Common myeloid progenitor, CD34-positive (primary cell): ENCODE measurements at places on chromosomes 5 and 9.

DNA sequence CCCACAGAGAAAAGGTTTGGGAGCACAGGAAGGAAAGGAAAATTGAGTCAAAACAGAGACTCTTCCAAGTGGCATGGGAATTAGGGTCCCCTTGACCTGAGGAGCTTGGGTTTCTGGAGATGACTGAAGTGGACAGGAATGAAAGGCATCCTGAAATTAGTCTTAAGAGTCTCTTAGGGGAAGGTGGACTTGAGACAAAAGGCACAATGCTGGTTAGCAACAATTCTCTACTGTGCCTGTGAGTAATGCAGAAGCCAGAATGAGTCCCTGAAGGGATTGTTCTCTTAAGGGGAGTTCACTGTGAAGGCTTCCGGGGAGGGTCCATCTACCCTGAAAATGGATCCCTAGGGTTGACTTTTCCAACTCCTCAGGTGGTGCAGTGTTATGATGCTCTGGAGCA is 58.4 kb upstream of the FOXE1 start:
- peaks cover 11% of the 10 kb centered on the region for H3K27me3 ChIP-seq
- no peak for DNase-seq
- no peak overlapping the region for H3K27ac ChIP-seq
- H3K4me3 ChIP-seq, result no peak overlapping the region

GRCh38 chr5:69525490-69525889 is 32.9 kb downstream of the OCLN start:
- no peak overlapping the region for H3K27ac ChIP-seq
- DNase-seq, result no peak
- H3K27me3 ChIP-seq, result no peaks in the 10 kb centered on the region
- no peaks in the 10 kb centered on the region for H3K36me3 ChIP-seq
- no peak overlapping the region for H3K4me3 ChIP-seq

DNA sequence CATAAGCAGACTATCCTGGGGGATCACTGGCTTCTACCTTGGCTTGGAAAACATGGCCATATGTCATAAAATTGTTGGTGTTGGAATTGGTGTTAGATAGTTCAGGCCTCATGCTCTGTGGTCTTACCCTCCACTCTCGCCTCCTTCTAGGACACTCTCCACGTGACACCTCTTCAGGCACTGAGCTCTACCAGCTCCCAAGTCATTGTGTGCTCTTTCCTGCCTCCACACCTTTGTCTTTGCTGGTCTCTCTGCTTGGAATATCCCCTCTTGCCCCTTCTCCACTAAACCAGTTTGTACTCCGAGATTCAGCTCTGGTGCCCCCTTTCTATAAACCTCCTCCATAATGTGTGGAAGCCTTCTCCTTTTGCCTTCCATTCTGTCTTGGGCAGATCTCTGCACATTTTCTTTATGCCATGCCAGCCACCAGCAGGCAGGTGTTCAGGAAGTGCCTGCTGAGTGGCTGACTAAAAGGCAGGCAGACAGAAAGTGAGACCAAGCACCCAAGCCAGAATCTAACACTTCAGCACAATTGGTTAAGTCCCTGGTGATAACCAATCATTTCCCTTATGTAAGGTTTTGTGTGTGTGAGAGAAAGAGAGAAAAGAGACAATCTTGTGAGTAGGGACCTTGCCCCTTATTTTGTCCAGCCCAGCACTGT is 37.7 kb downstream of the SAR1B start:
- H3K4me1 ChIP-seq, result peaks cover 5% of the 10 kb centered on the region
- no peak overlapping the region for H3K4me3 ChIP-seq
- H3K27me3 ChIP-seq, result no peaks in the 10 kb centered on the region
- H3K36me3 ChIP-seq, result no peaks in the 10 kb centered on the region
- peak; percentile 15 for DNase-seq

GRCh38 chr9:115211413-115212124 is 93.6 kb upstream of the TNC start:
- DNase-seq, result no peak
- H3K4me1 ChIP-seq, result no peaks in the 10 kb centered on the region
- H3K27ac ChIP-seq, result no peak overlapping the region
- H3K4me3 ChIP-seq, result no peak overlapping the region
- H3K27me3 ChIP-seq, result no peaks in the 10 kb centered on the region

GRCh38 chr5:135341696-135342550 is 57.1 kb downstream of the MACROH2A1 start:
- no peaks in the 10 kb centered on the region for H3K27me3 ChIP-seq
- peak overlapping the region; percentile 35 for H3K27ac ChIP-seq
- H3K4me1 ChIP-seq, result no peaks in the 10 kb centered on the region
- H3K4me3 ChIP-seq, result no peak overlapping the region
- DNase-seq, result no peak

DNA sequence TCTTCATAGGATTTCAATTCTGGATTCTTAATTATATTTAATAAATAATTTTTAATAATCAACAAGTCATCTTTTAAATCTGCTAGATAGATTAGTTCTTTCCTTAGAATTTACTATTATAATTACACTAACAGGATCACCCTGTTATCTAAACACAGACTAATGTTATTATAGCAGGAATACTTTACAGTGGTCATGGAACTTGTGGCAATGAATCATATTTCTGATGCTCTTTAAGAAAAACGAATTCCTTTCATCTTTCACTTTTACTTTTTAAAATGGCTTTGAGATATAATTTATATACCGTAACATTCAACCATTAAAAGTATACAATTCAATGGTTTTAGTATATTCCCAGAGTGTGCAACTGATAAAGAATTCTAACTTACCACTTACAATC is 29.7 kb upstream of the CDK5RAP2 start:
- DNase-seq, result no peak
- no peak overlapping the region for H3K4me3 ChIP-seq
- H3K36me3 ChIP-seq, result peaks cover 11% of the 10 kb centered on the region
- H3K27me3 ChIP-seq, result no peaks in the 10 kb centered on the region

DNA sequence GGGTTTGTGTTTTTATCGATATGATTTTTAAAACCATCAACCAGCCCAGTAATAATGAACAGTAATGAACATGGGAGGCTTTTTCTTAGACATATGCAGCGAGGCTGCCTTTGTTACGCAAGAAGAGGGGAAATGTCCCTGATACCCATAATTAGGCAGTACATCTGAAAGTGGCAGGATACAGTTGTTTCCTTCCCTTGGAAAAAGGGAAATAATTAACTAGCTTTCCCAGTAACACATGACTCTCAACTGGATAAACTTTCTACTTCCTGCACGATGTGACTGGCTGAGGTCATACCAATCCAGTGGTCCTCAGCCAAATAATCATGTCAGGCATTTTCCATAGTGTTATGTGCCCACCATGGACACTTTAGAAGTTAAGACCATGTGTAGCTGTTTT is 431.6 kb upstream of the C9orf72 start:
- H3K36me3 ChIP-seq, result no peaks in the 10 kb centered on the region
- H3K4me3 ChIP-seq, result no peak overlapping the region
- no peak overlapping the region for H3K27ac ChIP-seq
- no peaks in the 10 kb centered on the region for H3K27me3 ChIP-seq
- no peak for DNase-seq

DNA sequence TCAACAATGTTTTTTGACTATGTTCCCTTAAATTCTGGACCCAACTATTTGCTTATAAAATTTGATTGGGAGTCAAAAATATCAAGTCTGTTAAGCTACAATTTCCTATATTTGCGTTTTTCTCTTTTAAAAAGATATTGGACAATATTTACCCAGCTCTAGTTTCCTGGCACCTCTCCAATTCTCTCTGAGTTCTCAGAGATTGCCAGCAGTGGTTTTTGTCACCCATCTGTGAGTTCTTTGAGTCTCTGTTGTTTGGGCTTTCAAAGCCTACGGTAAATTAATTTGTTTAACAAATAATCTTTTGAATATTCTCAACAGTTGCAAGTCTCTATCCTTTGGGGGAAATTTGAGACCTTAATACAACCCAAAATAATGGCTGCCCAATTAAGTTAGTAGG is 174.2 kb upstream of the PUM3 start:
- no peak overlapping the region for H3K4me3 ChIP-seq
- no peak for DNase-seq
- no peak overlapping the region for H3K27ac ChIP-seq
- H3K36me3 ChIP-seq, result no peaks in the 10 kb centered on the region

GRCh38 chr5:60248901-60249300 is 355.4 kb upstream of the PDE4D start:
- H3K4me3 ChIP-seq, result no peak overlapping the region
- no peak overlapping the region for H3K27ac ChIP-seq
- peak; percentile 97 for DNase-seq
- no peaks in the 10 kb centered on the region for H3K36me3 ChIP-seq

DNA sequence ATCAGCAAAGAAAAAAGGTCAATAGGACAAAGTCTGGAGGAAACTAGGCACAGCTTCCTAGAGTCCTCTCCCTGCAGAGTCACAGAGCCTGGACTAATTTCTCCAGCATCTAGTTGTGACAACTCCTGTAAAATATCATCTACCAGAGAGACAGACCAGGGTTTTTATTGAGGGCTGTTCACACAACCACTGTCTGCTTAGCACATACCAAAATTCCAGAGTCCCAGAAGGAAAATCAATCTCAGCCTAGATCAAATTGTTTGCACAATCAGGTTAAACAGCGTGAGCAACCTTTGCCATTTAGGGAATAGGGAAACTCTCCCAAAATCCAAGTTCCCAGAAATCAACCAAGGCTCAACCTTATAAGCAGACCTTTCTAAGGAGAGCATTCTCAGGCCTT is 190.3 kb downstream of the SYK start:
- DNase-seq, result no peak
- H3K36me3 ChIP-seq, result no peaks in the 10 kb centered on the region
- no peaks in the 10 kb centered on the region for H3K4me1 ChIP-seq
- H3K27ac ChIP-seq, result no peak overlapping the region
- H3K27me3 ChIP-seq, result no peaks in the 10 kb centered on the region

DNA sequence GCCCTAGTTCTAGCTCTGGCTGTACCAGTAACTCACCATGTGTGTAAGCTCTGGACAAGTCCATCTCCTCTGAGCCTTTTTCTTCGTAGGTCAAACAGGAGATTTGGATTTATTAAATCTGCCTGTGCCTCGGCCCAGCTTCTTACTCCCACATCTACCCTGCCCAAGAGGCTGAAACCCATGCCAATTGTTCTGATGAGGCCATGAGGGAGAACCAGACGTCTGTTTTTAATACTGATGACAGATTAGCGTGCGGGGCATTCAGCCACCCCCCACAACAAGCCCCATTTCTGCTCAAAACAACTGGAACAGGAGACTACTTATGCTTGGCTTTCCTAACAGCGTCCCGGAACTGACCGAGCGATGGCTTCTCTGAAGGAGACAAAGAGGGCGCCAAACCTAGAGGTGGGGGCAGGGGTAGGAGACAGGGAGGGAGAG is 81.2 kb upstream of the TRIM32 start:
- no peaks in the 10 kb centered on the region for H3K36me3 ChIP-seq
- no peak for DNase-seq
- H3K27me3 ChIP-seq, result no peaks in the 10 kb centered on the region

DNA sequence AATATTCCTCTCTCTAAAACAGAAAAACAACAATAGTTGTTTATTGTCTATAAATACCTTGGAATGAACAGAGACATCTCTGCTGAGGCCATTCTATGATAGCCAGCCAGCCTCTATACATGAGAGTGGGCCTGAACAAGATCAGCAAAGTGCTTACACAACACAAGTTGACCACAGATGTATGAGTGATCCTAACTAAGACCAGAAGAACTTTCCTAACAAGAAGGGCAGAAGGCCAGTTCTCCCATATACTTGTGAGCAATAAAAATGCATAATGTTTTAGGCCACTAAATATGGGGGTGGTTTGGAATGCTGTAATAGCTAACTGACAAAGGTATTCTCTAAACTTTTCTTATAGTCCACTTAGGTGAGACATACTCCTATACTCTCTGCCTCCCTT is 345.7 kb downstream of the SPATA31D1 start:
- no peaks in the 10 kb centered on the region for H3K27me3 ChIP-seq
- H3K4me3 ChIP-seq, result no peak overlapping the region

- no peak overlapping the region for H3K27ac ChIP-seq
- H3K27me3 ChIP-seq, result peaks cover 12% of the 10 kb centered on the region
- peaks cover 40% of the 10 kb centered on the region for H3K4me1 ChIP-seq
- DNase-seq, result peak; percentile 46
- no peak overlapping the region for H3K4me3 ChIP-seq
These were observed 1.6 kb upstream of the NFIL3 start for GRCh38 chr9:91425271-91425670.

DNA sequence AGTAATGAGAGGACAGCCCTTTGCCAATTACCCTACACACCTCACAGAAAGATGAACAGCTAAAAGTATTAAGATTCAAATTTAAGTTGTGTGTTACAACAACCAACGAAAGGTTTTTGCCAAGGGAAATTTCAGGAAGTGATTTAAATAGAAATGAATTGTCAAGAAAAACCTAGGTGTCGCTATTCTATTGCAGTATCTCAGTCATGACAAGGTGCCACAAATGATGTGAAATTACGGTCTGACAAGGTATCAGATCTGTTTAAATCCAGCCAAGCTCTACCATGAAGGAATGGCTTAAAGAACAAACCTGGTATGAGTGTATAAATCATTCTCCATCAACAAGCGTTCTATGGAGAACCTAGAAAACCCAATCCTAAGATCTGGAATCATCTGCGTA is 189.7 kb downstream of the ATPSCKMT start:
- H3K4me1 ChIP-seq, result no peaks in the 10 kb centered on the region
- no peaks in the 10 kb centered on the region for H3K36me3 ChIP-seq
- H3K27me3 ChIP-seq, result no peaks in the 10 kb centered on the region
- H3K27ac ChIP-seq, result no peak overlapping the region
- DNase-seq, result no peak

DNA sequence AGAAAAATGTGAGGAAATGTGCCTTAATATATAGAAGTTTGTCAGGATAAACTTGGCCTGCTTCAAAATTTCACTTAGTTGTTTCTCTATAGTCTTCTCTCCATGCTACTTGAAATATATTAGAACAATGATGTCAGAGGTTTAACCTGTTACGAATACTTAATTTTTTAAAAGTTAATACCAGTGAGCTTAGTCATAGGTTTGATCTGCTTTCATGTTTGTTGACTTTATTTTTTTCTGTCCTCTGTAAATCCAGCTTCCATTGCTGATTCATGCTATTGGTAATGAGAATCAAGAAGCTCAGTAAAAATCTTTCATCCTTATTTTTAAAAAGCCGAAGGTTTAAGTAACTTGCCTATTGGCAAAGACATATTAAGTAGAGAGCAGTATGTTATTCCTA is 27.9 kb downstream of the BDP1 start:
- H3K4me1 ChIP-seq, result no peaks in the 10 kb centered on the region
- H3K27ac ChIP-seq, result no peak overlapping the region
- peaks cover 48% of the 10 kb centered on the region for H3K36me3 ChIP-seq
- H3K27me3 ChIP-seq, result no peaks in the 10 kb centered on the region

- peak overlapping the region; percentile 84 for H3K27ac ChIP-seq
- no peaks in the 10 kb centered on the region for H3K36me3 ChIP-seq
- H3K4me3 ChIP-seq, result peak overlapping the region; percentile 73
- peak; percentile 77 for DNase-seq
These were observed 664 bp upstream of the ARSB start for GRCh38 chr5:78985725-78986223.

GRCh38 chr5:60372786-60373185 is 327.2 kb downstream of the DEPDC1B start:
- no peaks in the 10 kb centered on the region for H3K27me3 ChIP-seq
- H3K4me3 ChIP-seq, result no peak overlapping the region
- no peaks in the 10 kb centered on the region for H3K4me1 ChIP-seq

- peaks cover 3% of the 10 kb centered on the region for H3K36me3 ChIP-seq
These were observed 110.7 kb downstream of the NR6A1 start for GRCh38 chr9:124660341-124660801.
